ENCODE measurements at places on chromosomes 12 and 14.
A peak's percentile ranks its signal among the peaks of the same experiment; 100 is the strongest.

DNA sequence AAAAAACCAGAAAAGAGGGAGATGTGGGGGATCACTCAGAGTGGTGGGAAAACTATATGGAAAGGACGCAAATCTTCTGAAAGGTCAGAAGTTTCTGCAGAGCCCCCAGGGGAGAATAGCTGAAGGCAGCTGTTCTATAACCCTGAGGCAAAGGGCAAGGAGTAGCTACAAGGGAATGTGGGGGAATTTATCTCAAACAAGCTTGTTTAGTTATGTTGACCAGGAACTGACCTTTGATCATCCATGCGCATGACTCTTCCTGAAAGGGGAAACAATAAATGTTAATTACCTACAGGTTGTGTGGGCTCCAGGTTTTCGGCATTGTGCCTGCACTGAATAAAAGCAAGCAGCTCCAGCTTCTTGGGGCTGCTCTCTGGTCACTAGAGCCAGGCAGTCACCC is 968.5 kb downstream of the AACS start:
- no peak for DNase-seq

DNA sequence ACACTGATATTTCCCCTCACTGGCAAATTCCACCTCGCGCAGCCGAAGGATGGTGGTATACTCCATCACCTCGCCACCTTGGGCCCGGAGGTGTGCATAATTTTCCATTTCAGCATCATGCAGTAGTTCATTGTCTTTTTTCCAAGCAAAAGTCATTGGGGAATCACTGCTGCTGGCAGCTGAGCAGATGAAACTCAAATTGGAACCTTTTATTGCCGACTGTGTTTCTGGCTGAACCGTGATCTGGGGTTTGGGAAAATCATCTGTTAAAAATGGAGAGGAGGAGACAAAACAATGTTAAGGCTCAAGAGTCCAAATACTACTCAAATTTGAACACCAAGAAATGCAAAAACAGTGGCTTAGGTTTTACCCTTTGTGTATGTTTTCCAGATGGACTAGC is 39.7 kb downstream of the LRIG3 start:
- no peak for DNase-seq

GRCh38 chr12:2333491-2334195 is 280.9 kb downstream of the CACNA1C start:
- DNase-seq, result no peak

DNA sequence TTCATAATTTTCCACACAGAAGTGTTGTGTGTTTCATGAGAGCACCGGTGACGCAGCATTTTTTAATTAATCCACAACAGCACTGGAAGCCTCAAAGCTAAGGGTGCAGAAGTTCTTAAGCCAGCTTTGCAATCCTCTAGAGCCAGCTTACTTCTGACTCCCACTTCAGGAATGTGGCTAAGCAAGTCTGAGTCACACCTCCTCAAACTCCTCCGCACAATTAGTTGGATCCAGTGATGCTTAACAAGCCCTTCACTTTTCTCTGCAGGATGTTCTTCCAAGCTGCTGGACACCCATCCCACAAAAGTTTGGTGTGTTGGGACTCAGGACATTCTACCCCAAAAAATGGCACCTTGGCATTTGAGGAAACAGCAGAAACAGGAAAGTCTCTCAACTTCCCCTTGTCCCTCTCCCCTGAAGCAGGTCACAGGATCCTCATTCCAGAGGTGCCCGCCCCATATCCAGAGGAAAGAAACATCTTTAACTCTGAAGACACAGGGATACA is 210.0 kb downstream of the PPM1H start:
- DNase-seq, result peak; percentile 96

GRCh38 chr12:107385509-107385908 is 292.2 kb upstream of the CRY1 start:
- no peak for DNase-seq

GRCh38 chr14:96888158-96888557 is 91.0 kb downstream of the VRK1 start:
- no peak for DNase-seq

GRCh38 chr14:71365361-71365760 is 458.1 kb downstream of the PCNX1 start:
- no peak for DNase-seq

GRCh38 chr14:90399541-90400444 is 3.0 kb downstream of the CALM1 start:
- DNase-seq, result peak; percentile 77

GRCh38 chr12:120438495-120439198 is 734 bp downstream of the COX6A1 start:
- DNase-seq, result no peak

- DNase-seq, result no peak
Observed at GRCh38 chr12:49706351-49707127, 666 bp downstream of the FMNL3 start.

- no peak for DNase-seq
Observed at GRCh38 chr12:109919456-109919855, 19.4 kb downstream of the TCHP start.

DNA sequence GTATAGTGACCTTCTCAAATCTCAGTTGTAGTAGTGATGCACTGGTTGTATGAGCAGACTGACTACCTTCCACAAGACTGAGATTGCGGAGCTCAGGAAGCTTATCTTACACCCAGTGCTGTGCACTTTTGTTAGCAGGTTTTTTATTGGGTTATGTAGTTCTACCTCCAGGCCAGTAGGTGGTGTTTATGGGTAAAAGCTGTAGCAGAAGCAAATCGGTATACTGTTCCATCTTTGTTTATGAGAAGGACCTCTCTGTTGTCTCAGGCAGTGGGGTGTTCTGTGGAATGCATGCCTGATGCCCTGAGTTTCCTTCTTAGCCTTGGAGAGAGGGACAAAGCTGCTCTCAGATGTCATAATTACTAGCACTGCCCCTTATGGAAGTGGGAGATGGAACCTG is 217.8 kb downstream of the LRFN5 start:
- no peak for DNase-seq

DNA sequence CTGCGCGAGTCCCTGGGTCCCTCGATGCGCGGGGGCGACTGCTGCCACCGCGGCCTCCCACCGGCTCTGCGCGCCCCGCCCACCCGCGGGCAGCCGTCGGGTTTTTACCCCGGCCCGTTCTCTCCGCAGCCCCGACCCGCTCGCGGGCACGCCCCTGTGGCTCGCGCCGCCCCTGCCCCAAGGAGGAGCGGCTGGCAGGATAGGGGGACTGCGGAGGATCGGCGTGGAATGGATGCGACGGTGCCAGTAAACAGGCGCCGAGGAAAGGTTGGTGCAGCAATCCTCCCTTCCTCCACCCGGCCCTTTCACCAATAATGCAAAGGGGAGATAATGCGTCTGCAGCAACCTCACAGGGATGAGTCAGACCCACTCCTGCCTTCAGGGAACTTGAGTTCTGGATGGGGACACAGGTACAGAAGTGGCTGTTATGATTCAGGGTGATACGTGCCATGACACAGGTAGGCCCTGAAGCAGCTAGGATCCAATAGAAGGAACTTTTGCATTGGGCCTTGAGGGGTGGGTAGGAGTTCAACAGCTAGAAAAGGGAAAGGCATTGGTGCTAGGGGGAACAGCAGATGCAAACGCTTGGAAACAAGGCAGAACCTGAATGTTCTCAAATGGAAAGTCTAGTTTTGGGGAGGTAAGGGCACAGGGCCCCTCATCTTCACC is 554 bp upstream of the DEGS2 start:
- no peak for DNase-seq

DNA sequence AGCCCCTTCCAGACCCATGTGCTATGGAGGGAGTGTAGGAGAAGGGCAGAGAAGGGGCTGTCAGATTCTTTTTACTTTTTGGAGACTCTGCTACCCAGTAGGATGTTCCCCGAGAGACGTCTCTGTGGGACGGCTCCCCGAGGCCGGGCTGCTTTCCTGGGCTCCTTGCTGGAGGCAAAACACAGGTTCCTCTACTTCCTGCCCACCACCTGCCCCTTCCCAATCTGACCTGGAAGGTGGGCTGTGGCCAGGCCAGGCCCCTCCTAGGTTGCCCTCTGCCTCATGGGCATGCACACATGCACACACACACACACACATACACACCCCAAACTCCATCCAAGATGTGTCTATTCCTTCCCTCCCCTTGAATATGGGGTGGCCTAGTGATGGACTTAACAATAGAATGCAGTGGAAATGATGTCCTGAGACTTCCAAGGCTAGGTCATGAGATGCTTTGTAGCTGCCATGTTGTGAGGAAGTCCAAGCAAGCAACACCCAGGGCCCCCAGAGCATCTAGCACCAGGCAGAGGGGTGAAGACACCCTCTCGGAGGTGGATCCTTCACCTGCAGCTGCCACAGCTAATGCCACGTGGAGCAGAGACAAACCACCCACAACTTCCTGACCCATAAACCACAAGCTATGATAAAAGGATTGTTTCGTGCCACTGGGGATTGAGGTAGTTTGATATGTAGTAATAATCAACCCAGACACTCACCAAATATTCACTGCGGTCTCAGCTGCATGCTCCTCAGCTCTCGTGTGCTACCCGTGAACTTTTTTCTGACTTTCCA is 1.6 kb upstream of the ASB2 start:
- DNase-seq, result no peak

- no peak for DNase-seq
Observed at GRCh38 chr14:61452452-61452851, 131.1 kb downstream of the PRKCH start.

DNA sequence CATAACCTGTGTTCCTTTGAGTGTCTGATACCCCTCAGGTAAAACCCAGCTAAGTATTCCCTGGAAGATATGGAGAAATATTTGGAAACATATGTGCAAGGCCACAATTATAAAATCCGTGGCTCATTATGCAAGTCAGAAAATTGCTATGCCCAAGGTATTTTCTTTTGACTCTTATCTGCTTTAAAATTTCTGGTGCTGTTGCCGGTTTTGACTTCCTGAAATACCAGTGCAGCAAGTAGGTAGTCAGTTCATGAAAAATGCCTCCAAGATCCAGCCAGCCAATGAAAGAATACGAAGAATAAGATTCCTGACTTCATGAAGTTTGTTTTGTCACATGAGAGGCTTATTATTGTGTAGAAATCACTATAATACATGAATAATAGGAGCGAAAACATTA is 20.2 kb upstream of the FUT8 start:
- DNase-seq, result no peak

- DNase-seq, result peak; percentile 78
Observed at GRCh38 chr14:94601884-94602391, 10.3 kb upstream of the SERPINA3 start.

GRCh38 chr14:20799892-20800544 is 2.6 kb downstream of the RNASE1 start:
- DNase-seq, result no peak

DNA sequence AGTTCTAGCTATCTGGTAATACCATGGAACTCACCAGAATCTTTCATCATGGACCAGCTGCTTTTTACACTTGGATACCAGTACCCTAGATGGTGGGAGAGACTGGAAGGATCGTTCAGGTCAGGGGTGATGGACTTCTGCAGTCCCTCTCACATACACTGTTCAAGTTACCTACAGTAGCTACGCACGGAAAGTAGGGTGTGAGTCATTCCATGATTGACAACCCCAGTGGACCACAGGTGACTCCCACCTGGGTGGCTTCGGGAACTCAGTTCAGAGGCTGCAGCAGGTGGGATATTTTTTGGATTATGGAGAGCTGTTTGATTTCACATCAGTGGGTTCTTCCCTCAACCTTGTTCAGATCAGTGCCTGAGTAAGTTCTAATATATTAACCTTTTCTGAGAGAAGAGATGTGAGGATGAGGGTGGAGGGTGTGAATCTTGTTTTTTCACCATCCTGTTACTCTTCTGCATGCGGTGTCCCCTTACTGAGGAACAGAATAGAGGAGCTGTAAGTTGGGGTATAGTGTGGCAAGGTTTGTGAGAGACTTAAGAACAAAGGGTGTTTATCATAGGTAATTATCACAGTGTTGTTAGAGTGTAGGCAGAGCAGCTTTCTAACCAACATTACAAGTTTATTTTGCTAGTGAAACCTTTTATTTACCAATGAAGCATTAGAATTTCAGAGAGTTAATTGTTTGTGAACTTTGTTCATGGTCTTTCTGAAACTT is 39.6 kb downstream of the PRKCH start:
- DNase-seq, result no peak

DNA sequence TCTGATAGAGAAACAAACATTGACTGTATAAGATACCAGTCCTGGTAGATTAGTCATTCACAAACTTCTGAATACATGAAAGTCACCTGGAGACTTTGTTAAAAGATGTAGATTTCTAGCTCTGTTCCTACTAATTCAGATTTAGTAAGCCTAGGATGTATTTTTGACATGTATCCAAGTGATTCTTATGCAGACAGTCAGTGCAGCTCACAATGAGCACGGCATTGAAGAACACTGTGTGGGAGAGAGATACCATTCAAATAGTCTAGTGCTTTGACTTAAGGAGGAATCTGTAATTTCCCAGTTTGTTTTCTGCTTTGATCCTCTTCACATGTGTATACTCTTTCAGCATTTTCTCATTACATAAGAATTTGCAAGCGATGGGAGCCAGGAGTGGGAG is 68.7 kb upstream of the STXBP6 start:
- DNase-seq, result no peak
